ENCODE measurements at places on chromosomes 12 and 14. TPM values are rescaled to one million over a fixed set of nuclear protein-coding genes. Genes with fewer than 3 reads are reported as not detected.

EML5 gene
- total RNA-seq, result not detected

LRP1 gene
- 296 TPM for total RNA-seq

KRT6B gene
- total RNA-seq, result not detected

INSM2 gene
- total RNA-seq, result not detected

WNT1 gene
- total RNA-seq, result not detected

BCL11B gene
- not detected for total RNA-seq

NGB gene
- not detected for total RNA-seq

RDH16 gene
- not detected for total RNA-seq

Data from GM23248 (cell line).